ENCODE measurements at places on chromosomes 3 and 15.

DNA sequence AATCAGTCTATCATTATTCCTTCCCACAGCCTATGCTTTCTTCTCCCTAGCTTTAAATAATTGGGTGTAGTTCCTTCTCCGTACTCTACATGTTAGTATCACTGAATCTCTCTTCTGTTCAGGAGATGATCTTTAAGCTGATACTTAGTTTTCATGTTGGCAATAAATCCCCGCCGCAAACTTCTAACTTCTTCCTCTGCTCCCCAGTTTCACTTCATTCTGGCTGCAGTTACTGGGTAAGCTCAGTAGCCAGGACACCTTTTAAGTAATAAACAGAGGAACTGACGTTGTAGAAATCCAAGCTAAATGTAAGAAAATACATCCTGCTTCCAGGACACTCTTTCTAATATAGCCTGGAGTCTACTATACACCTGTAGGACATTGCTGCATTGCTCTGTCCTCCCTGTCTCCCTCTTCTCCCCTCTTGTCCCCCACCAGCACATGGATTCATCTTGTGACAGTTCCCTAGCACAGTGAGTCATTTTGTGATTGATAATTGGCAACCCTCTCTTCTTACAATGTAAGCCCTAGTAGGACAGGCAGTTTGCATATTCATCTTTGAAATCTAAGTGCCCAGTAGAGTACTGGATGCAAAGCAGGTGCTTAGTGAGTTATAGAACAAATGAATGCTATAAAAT, 598.2 kb downstream of the UNC13C start:
- no peak for DNase-seq

DNA sequence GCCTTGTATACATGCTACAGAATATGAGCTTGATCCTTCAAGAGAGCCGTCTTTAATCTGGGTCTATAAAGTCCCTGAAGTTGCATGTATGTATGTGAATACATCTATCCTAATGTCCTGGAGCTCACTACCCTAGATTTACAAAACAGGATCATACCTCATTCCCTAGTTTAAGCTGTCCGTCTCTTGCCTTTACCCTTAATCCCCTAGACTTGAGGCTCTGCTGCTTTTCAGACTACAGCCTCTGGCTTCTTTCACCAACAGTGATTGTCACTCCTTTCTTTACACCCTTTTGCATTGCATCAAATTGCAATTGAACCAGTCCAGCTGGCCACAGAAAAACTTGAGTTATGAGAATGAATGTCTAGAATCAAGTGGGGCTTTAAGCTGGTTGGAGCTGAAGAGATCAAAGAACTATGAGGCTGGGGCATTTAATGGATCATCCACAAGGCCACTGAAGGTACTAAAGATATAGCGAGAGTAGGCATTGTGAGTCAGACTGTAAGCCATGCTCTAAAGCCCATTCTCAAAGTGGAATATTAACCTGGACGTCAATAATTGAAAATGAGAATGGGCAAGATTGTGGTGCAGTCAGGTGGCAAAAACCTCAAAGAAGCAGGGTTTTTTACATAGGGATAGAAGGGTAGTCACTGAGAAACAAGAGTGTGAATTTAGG, 12.3 kb upstream of the PLD1 start:
- DNase-seq: no peak

GRCh38 chr3:63998852-63999754, 24.2 kb downstream of the PSMD6 start:
- no peak for DNase-seq

GRCh38 chr3:113255100-113255853, 43.9 kb downstream of the BOC start:
- no peak for DNase-seq

DNA sequence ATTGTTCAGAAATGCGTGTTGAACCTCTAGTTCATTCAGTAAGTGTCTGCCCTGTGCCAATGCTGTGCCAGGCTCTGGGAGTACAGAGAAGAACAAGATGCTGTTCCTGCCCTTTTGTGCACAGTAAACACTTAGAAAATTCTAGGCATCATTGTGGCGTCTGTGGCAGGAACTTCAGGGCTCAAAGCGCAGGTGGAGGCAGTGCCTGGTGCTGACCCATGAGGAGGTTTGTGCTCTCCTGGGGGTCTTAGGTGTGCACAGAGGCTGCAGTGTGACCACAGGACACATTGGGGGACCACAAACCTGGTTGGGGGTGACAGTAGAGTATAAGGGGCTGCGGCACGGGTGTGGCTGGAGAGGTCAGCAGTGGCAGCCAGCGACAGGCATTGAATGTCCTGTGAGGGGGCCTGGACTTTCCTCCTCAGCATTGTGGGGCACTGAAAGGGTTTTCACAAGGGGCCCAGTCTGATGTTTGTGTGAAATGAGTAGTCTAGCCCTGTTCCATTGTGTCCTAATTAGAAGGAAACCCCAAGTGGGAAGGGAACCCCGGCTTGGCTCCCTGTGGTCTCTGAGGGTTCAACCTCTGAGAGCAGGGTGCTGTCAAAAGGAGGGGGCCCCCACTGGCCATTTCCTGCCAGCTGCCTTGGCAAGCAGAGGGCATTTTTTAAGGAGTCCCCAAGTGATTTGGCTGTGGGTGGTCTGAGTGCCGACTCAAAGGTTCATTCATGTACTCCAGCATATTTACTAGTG, 20.9 kb downstream of the MRAS start:
- no peak for DNase-seq

DNA sequence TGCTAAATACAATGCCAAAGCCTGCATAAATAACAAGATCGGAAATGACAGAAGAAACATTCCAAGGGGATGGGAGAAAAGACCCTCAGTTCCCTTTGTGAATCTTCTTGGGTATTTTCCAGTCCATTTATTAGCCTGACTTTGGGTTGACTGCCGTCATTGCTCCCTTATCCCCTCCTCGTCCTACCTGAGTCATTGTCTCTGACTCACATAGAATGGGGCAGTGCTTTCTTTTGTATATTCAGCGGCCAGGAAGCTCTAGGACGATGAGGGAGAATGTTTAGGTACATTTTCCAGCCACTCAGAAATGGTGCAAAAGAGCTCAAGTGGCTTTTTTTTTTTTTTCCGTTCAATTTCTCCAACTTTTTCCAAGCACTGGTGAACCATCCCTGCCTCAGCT, 71.6 kb downstream of the KAT2B start:
- DNase-seq: no peak

- DNase-seq: peak; percentile 54
Observed at GRCh38 chr3:158727206-158728060, 4.8 kb downstream of the RARRES1 start.

GRCh38 chr15:27670486-27671209, 428.5 kb downstream of the OCA2 start:
- DNase-seq: no peak

DNA sequence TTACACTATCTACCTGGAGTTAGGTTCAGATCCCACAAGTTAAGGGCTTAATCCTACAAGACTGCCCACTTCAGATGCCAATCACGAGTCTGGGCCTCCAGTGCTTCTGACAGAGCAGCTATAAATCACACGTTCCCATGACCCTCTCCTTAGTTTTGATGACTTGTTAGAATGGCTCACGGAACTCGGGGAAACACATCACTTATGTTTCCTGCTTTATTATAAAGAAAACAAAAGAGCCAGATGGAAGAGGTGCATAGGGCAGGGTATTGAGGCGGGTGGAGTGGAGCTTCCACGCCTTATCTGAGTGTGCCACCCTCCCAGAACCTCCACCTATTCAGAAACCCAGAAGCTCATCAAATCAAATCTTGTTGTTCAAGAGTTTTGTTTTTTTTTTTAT, 170.8 kb downstream of the MOBP start:
- DNase-seq: no peak

- DNase-seq: no peak
Observed at GRCh38 chr15:87032295-87032694, 952.6 kb downstream of the AGBL1 start.

DNA sequence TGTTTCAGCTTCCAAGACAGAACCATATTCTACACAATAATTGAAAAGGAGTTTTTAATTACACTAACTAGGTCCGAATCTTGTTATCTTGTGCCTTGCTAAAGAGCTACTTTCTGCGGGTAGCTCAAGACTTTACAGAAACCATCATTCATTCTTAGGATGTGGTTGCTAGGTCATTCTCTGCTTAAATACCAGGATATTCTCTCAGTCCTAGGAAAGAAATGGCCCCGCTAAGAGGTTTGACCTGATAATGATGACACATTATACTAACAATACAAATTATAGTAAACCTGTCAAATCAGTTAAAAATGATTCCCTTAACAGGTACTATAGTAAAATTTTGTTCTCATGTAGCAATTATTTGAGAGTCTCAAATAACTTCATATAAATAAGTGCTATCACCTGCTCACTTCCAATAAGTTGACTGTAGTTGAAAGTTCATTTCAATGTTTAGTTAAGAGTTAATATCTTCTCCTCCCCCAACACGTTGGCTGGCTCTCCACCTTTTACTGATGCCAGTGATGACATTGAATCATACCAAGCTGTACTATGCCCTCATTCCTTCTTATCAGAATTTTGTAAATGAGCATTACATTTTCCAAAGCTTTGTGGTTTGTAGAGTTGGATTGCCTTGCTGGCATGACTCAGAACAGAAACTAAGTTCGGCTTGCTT, 3.6 kb upstream of the C3orf85 start:
- DNase-seq: no peak

- no peak for DNase-seq
Observed at GRCh38 chr15:39242345-39242744, 338.5 kb upstream of the THBS1 start.

GRCh38 chr3:18609187-18609586, 184.0 kb upstream of the SATB1 start:
- no peak for DNase-seq

DNA sequence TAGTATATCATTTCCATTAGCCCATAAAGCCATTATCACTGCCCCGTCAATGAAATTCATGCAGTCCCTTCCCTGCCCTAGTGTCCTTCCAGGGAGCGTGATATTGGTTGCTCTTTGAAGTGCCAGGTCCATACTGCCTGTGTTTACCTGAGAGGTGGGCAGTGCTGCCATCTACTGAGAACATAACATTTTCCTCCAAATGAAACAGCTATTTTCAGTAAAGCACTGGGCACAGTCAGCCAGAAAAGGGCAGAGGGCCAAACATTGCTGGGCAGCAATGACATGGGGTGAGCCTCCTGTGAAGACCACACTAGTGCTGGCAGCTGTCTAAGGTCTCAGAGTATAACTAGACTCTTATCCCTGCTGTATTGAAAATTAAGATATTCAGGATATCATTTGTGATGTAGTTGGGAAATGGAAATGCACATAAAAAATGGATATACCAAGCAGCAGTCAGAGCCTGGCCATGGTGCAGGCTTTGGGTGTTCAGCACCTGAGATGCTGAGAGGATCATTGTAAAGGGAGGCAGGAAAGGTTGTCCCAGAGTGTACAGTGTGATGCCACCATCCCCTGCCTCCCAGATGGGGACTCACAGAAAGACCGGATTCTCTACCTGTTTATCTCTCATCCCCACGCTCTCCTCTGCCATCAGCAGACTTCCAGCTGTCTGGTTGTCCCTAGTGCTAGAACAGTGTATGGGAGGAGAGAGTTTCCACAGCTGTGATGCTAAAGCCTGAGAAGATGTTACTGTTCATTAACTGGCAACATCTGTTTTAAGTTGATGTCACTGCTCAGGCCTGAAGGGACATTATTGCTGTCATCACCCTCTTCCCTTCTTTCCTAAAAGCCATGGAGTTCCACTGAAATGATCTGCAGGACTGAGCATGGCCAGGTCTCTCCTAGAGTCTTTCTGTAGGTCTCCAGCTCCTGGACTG, 108.8 kb downstream of the ARNT2 start:
- DNase-seq: no peak

GRCh38 chr3:142027300-142027699, 122.0 kb downstream of the TFDP2 start:
- DNase-seq: no peak

- no peak for DNase-seq
Observed at GRCh38 chr3:52204337-52205073, 6.5 kb downstream of the ALAS1 start.

DNA sequence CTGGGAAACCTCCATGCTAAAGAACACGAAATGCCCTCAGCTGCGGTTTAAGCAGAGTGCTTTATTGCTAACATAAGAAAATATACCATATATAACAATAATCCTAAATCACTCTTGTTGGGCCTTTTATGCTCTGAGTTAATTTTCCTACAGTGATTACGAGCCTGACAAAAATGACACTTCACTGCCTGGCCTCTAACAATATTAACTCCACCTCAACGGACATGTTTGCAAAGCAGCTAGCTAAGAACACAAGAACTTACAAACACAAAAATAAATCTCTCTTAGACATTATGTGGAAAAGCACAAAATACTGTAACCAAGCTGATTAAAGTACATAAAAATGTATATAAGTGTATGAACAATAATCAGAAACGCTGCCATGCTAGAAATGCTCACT, 40.7 kb downstream of the DLG1 start:
- DNase-seq: no peak

- DNase-seq: no peak
Observed at GRCh38 chr3:33526787-33527186, 86.6 kb upstream of the UBP1 start.

- DNase-seq: no peak
Observed at GRCh38 chr15:53446376-53446775, 313.1 kb downstream of the WDR72 start.

- DNase-seq: no peak
Observed at GRCh38 chr3:61688307-61688984, 127.1 kb downstream of the PTPRG start.

DNA sequence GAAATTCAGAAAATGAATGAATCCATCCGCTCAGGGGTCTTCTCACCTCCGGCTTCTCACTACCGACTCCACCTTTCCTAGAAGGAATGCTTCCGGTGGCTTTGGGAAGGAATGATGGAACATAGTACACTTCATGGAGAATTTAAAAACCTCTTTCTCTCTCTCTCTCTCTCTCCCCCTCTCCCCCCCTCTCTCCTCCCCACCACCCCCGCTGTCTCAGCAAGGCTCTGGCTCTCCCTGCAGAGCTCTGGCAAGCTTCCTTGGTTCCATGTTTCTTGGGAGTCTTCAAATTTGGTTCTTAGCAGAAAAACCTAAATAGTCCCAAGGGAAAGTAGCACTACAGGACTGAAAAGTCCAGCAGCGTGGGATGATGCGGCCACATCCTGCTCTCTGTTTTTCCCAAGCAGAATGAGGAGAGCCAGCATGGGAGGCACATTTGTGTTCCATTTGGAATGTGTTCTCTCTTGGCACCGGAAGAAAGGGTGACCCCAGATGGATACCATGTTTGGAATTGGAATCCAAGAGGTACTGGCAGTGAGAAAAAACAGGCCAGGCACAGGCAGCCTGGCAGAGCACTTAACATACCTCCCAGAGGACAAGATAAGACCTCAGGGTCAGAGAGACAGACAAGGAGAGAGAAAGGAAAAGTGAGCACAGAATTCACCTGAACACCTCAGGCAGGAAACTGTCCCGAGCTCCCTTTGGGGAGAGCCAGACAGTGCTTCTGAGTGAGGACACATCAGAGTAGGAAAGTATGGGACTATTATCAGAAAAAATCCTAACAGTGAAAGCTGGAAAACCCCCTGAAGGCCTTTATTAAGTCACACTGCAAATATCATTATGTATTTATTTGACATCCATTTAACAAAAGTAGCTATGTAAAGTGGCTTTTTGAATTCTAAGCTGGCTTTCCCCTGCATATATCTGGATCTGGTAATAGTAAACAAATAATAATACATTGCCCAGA, at the start of gene POPDC2:
Gene POPDC2, minus strand, starts transcription at position 116 of the 967 bp plus-strand sequence. CDS start 166 bp downstream, outside the sequence.
- no peak for DNase-seq

GRCh38 chr3:68207327-68207726, 552.9 kb upstream of the SUCLG2 start:
- no peak for DNase-seq

- DNase-seq: no peak
Observed at GRCh38 chr15:73330206-73331051, 38.3 kb downstream of the HCN4 start.

GRCh38 chr15:81160312-81161159, 26.5 kb downstream of the CFAP161 start:
- DNase-seq: no peak

GRCh38 chr3:48990636-48991469, 812 bp downstream of the P4HTM start:
- no peak for DNase-seq

All from NCI-H460 (cell line).